Suprapubic skin (tissue), 4 donors: ENCODE measurements at places on chromosomes 1 and 21. TPM values are rescaled to one million over a fixed set of nuclear protein-coding genes. Genes with fewer than 3 reads are reported as not detected.

GRCh38 chr1:63442141-63442475 lies 74.7 kb downstream of the ALG6 start:
- DNase-seq, result no peak

- peak; percentile 7 for DNase-seq
Observed at GRCh38 chr1:22056936-22057335, 4.4 kb downstream of the CDC42 start.

GRCh38 chr1:102970496-102971078 lies 137.7 kb downstream of the COL11A1 start:
- DNase-seq, result no peak

Gene TINAGL1
- total RNA-seq, result 40.1 TPM

Gene PPIAL4G
- total RNA-seq, result not detected

Gene RAVER2
- 15.7 TPM for total RNA-seq

DNA sequence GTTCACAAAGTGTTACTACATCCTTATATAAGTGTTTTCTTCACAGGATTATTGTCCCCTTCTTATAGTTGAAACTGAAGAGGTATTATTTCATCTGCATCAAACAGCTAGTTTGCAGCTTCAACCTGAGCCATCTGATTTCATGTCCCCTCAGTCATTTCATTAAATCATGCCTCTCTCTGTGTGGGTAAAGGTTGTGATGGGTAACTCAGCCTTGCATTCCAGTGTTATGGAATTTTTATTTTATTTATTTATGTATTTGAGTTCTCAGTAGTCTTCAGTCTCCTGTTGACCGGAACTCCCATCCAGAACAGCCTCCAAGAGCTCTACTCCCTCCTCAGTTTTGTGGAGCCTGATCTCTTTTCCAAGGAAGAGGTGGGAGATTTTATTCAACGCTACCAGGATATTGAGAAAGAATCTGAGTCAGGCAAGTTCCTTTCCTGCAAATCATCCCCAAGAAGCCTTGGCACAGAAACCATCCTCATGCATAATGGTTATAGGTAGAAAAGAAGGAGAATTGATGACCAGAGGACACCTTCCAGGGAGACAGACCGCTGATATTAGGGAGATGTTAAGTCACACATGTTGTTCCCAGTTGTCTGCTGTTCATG lies 21.8 kb downstream of the CHD1L start:
- DNase-seq, result no peak

- no peak for DNase-seq
Observed at GRCh38 chr1:204733289-204733688, 47.8 kb upstream of the LRRN2 start.

GRCh38 chr1:54583871-54584270 lies 35.8 kb downstream of the ACOT11 start:
- DNase-seq, result no peak

DNA sequence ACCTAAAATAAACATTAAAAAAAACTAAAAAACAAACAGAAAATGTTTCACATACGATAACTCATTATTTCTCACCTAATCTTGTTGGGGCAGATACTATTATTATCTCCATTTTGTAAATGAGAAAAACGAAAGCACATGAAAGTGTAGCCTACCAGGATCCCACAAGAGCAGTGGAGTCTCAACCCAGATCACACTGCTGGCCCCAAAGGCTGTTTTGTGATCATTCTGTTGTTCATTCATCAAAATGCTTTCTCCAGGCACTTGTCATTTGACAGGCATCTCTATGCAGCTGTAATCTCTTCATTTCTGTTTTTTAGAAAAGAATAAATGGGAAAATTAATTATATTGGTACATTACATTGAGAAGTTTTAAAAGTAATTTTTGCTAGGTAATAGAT lies 67.5 kb downstream of the AK5 start:
- no peak for DNase-seq

DNA sequence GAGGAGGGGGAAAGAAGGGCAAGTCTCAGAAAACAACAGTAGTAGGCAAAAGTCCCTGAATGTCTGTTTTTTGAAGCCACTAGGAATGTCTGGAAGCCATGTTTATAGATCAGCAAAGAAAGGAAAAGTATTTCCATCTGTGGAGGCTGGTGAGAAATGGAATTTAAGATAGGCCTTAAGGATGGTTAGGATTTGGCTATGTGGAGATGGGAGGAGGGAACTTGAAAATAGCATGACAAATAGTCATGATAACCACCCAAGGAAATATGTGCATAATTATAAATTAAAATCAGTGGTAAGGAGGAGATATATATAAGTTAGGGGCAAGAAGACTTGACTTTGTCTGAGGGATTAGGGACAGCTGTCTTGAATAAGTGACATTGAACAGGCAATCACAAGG lies 33.8 kb upstream of the FGGY start:
- no peak for DNase-seq

Gene POU3F1
- total RNA-seq, result 28.5 TPM

Gene CA14
- total RNA-seq, result 0.95 TPM

Gene CACHD1
- total RNA-seq, result 6.9 TPM

- no peak for DNase-seq
Observed at GRCh38 chr1:63642901-63643300, 49.7 kb downstream of the PGM1 start.

GRCh38 chr1:31978843-31979400 lies 34.7 kb upstream of the KHDRBS1 start:
- no peak for DNase-seq

DNA sequence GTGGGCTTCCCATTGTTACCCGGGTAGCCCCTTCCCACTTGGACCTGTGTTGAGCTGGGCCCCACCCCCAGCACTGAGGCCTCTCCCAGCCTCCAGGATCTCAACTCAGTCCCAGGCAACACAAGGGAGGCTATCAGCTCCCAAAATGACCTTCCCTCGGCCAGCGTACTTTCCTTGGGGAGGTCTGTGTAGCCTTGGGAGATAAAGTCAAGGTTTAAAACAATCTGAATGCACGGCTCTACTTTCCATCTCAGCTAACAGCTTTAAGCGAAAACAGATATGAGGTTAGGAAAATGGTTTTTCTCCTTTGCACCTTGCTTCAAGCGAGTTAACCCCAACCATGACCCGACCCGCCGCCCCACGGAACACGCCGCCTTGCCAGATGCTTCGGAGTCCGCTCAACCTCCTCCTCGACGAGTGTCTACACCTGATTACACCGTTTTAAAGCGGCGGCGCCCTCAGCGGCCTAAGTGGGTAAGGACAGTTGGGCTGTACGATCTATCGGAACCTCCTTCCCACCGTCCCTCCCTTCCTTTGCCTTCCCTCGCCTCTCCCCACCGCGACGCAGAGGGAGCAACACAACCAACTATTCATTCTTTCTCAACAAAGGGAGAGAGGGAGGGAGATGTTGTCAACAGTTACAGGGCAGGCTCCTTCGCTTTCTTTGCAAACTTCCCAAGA lies 1.1 kb downstream of the BCAR3 start:
- peak; percentile 90 for DNase-seq

Gene KCNJ9
- not detected for total RNA-seq

Gene C8B
- total RNA-seq, result not detected

Gene CFAP57
- total RNA-seq, result 0.10 TPM

Gene FNDC5
- total RNA-seq, result not detected

DNA sequence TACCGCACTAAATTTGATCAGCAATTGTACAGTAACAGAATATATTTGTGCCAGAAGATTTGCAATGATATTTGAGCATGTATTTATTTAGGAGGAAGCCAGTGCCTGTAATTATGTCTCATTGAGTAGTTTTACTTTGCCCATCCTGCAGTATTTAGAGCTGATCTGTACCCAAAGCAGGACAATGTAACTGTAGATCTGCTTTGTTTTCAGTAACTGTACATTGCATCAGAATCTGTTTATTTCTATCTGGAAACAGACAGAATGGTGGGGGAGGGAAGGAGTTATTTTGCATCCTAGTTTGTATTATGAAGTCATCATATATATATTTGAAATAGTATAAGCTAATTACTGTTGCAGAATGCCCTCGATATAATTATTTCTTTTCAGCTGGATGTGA lies 36.2 kb upstream of the LRRC8C start:
- DNase-seq, result no peak

Gene TFF3
- not detected for total RNA-seq

DNA sequence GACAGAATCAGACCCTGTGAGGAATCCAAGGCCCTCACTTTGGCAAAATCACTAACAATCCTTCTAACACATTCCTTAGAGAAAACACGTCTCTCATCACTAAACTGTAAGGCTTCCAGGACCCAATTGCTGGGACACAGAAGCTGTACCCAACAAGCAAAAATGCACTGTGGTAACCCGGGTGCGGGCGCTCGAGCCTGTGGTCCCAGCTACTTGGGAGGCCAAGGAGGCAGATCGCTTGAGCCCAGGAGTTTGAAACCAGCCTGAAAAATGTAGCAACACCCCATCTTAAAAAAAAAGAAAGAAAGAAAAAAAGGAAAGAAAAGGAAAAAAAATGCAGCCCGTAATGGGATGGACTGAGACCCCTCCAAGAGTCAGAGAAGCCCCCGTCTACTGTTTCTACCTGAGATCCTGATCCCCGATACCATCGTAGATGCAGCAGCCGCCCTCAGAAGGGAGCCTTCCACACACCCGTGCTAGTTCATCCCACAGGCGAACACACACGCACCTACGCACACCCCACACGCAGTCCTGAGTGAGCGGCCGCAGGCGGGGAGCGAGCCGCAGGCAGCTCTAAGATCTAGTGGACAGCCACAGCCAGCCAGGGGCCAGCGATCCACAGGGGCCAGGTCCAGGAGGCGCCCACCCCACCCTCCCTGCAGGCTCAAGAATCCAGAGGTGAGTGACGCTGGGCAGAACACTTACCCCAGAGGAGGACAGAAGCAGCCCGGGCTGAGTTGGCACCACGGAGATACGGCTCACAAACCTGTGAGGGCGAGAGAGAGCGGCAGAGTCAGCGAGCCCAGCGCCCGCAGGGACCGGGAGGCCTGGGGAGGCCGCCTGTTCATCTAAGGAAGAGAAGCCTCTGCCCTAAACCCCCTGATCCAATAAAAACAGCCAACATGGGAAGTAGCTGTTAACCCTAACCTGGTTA lies 20.1 kb downstream of the WDR4 start:
- DNase-seq, result no peak

GRCh38 chr1:76625886-76626678 lies 241.2 kb upstream of the ST6GALNAC5 start:
- no peak for DNase-seq

DNA sequence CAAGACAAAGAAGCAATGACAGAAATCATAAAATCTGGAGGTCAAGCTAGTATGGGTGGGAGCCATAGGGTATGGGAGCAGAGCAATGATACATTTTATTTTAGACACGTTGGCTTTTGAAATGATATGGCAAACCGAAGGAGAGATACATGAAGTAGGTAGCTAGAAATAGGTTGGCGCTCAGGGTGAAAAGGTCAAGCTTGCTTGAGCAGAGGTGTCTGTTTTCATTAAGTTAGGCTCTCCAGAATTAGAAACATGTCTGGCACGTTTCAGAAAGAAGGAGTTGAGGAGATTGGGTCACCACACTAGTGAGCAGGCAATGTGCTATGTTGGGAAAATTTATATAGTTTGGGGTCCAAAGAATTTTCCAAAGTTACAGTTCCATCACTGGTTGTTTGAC lies 151.4 kb downstream of the AMY1C start:
- DNase-seq, result no peak

DNA sequence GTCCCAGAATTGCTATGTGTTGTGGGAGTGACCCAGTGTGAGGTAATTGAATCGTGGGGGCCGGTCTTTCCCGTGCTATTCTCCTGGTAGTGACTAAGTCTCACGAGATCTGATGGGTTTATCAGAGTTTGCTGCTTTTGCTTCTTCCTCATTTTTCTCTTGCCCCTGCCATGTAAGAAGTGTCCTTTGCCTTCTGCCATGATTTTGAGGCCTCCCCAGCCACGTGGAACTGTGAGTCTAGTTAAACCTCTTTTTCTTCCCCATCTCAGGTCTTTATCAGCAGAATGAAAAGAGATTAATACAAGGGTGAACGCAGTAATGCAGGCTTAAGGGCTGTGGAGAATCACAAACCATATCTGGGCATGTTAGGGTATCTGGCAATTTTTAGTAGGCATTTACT lies 624.0 kb downstream of the USP25 start:
- no peak for DNase-seq

DNA sequence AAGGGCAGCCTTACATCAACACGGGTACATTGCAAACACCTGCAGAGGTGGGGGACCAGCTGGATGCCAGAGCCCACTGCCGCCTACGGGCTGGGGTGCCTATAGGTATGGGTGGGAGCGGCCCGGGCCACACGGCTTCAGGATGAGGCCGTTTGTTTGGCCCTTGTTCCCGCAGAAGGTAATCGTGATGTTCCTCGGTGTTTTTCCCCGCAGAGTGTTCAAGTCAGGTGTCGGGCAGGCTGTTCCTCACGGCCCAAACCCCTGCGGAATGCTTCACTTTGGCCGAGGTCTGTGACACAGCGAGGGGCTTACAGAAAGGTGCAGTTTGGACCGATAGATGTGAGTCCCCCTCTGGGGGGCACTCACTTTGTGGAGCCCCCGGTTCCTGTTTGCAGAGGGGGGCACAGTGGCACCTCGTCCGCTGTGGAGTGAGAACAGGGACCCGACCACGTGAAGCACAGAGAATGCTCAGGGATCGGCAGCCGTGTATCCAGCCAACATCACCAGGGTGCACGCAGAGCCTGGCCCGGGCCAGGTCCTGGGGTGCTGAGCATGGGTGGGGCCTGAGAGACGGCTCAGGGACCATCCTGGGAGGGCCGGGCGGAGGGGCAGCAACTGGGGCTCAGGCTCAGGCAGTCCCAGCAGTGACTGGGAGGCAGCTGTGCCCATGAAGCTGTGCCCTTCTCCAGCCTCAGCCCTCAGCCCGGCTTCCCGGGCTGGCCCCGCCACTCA lies 453 bp upstream of the TTLL10 start:
- DNase-seq, result peak; percentile 47

DNA sequence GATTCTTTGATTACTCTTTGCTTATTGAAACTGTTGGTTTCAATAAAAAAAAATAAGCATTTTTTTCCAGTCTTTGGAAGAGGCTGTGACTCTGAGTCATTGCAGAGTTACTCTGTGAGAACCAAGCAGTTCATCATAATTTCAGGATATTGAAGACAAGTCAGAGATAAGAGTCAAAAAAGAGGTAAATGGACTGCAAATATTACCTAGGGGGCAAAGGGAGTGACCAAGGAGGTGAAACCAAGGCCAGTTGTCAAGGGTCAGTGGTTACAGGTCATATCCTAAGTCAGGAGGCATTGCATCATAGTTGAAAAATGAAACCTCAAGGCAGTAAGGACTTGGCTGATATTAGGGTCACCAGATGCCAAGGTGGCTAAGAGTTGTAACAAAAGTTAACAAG lies 597.1 kb upstream of the USP24 start:
- DNase-seq, result no peak

- DNase-seq, result peak; percentile 28
Observed at GRCh38 chr1:54459140-54459539, 52.9 kb upstream of the SSBP3 start.
